Stimulated activated CD4-positive, alpha-beta T cell treated with anti-CD3 and anti-CD28 coated beads, Interleukin-15, amount 100 ng/mL, for 1 hour (primary cell): ENCODE measurements at places on chromosomes 4 and X.

GRCh38 chrX:136797787-136798186 lies 17.1 kb upstream of the ARHGEF6 start:
- no peak for DNase-seq

DNA sequence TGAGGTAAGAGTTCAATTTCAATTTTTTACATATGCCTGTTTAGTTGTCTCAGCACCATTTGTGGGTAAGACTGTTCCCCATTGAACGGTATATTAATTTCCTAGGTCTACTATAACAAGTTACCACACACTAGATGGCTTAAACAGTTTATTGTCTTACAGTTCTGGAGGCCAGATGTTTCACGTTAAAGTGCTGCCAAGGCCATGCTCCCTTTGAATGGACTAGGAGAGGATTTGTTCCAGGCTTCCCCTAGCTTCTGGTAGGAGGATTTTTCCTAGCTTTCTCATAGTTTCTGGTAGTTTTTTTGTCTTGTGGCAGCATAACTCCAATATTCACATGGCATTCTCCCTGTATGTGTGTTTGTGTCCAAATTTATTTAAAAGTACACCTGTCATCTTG lies 149.3 kb upstream of the CYSLTR1 start:
- DNase-seq, result no peak

DNA sequence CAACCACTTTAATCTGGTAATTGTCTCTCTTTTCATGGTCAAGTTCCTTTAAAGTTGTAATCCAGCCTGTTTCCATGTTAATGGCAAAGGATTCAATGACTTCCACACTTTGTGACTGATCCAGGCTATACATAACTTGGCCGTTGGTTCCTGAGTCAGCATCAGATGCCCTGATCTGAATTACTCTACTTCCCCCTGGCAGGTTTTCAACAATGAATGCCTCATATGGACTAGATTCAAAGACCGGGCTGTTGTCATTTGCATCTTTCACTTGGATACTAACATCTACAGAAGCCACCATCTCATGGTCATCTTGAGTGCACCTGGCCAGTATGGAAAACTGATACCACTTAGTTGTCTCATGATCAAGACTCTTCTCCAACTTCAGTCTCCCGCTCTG lies 62.6 kb upstream of the MTNR1A start:
- DNase-seq, result no peak

DNA sequence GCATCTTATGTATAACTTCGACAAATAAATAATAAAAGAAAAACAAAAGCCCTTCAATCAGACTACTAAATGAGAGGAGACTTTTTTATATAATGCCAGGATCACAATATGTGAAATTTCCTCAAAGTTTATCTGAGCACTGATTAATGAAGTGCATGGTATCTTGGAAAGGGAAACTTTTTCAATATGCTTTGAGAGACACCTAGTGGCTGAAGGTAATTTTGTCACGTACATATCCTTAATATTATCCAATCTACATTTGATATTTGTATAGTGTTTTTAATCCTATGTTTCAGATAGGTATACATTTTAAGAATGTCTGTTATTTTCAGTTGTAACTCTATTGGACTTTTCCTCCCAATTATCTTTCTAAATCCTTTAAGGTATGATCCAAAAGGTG lies 146.8 kb downstream of the KLHL4 start:
- no peak for DNase-seq

DNA sequence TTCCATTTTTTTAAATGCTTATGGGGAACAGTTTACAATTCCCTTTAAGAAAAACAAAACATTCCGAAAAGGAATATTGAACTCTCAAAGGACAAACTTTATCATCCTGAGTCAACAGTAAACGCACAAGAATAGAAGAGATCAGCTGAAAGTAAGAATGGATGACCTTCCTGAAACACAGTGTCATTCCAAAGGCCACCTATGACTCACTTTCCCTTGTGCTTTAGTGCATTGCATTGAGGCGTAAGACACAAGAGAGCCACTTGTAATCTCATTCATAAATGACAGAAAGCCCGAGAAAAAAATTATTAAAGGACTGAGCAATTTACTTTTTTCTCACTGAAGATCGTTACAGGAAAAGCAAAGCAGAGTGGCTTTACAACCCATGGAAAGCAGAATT lies 1062.4 kb upstream of the DIAPH2 start:
- DNase-seq, result no peak

DNA sequence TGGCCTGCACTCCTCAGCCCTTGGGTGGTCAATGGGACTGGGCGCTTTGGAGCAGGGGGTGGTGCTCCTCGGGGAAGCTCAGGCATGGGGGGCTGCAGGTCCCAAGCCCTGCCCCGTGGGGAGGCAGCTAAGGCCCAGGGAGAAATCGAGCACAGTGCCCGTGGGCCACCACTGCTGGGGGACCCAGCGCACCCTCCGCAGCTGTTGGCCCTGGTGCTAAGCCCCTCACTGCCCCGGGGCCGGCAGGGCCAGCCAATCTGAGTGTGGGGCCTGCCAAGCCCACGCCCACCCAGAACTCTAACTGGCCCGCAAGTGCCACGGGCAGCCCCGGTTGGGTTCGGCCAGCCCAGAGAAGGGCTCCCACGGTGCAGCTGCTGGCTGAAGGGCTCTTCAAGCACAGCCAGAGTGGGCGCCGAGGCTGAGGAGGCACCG lies 30.9 kb upstream of the IL15 start:
- DNase-seq, result no peak
